SK-N-SH (cell line): ENCODE measurements at places on chromosomes 11 and 22.

DNA sequence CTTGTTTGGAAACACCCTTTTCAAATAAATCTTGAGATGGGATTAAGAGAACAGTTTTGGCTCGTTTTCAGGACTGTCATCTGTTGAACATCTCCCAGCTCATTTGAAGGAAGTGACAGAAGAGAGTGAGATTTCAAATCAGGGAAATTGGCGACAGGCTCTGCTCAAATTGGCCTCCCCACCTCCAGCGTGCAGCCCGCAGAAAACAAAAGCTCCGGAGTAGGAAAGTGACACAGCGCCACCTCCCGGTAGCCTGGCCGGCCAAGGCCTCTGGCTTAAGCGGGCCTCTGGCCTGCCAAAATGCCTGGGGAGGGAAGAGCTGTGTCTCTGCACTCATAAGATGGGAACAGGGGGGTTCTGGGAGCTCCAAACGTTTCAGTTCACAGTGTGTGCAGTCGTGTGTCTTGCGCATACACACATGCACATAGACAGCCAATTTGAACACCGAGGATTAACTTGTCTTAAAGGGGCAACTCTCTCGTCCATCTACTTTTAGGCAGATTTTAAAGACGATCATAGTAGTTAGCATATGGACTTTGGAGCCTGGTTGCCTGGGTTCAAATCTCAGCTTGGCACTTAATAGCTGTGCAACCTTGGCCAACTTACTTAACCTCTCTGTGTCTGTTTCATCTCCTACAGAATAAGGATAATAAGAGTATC is 132.7 kb upstream of the RCN1 start:
- H3K27ac ChIP-seq: no peak overlapping the region
- no peaks in the 10 kb centered on the region; the same call in 1 of the 2 replicates for H3K4me1 ChIP-seq
- DNase-seq: peak; percentile 60
- H3K4me3 ChIP-seq: no peak overlapping the region

- H3K36me3 ChIP-seq: peaks cover 99% of the 10 kb centered on the region
- DNase-seq: no peak
- H3K27me3 ChIP-seq: no peaks in the 10 kb centered on the region
- H3K4me3 ChIP-seq: no peak overlapping the region
- H3K27ac ChIP-seq: no peak overlapping the region; the same call in 1 of the 2 replicates
- H3K4me1 ChIP-seq: no peaks in the 10 kb centered on the region; the same call in 1 of the 2 replicates
These were observed 8.9 kb downstream of the IL18BP start for GRCh38 chr11:72007587-72007986.

- no peaks in the 10 kb centered on the region for H3K4me1 ChIP-seq
- no peak overlapping the region for H3K27ac ChIP-seq
- H3K36me3 ChIP-seq: no peaks in the 10 kb centered on the region
- no peak for DNase-seq
These were observed 21.3 kb downstream of the AMPD3 start for GRCh38 chr11:10476342-10476741.

- no peak for DNase-seq
- no peak overlapping the region for H3K4me3 ChIP-seq
- no peaks in the 10 kb centered on the region for H3K27me3 ChIP-seq
These were observed 19.7 kb upstream of the ALG8 start for GRCh38 chr11:78158987-78159652.

DNA sequence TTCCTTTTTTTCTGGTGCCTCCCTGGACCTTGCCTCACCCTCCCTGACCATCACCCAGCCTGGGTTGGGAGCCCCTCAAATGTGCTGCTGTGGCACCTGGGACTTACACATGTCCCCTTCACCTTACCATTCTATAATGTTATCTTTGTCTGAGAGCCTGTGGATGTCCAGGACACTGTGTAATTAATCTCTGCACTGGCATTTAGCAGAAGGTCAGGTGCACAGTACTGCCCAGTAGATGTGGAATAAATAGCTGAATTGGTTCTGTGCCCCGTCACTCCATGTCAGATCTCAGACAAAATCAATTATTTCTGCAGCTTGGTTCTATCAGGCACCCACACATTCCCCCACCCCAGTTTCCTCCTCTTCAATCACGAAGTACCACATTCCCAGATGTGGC is 19.9 kb upstream of the DKK3 start:
- no peak for DNase-seq
- no peak overlapping the region for H3K27ac ChIP-seq
- H3K4me1 ChIP-seq: peaks cover 9% of the 10 kb centered on the region; the same call in 1 of the 2 replicates
- no peaks in the 10 kb centered on the region for H3K36me3 ChIP-seq

- no peaks in the 10 kb centered on the region for H3K27me3 ChIP-seq
- no peaks in the 10 kb centered on the region for H3K36me3 ChIP-seq
- DNase-seq: no peak
- H3K4me3 ChIP-seq: no peak overlapping the region
- no peak overlapping the region for H3K27ac ChIP-seq
These were observed 27.7 kb downstream of the CACNA1I start for GRCh38 chr22:39598017-39598965.
